ENCODE measurements at places on chromosomes 16 and 17.

- no peak for DNase-seq
Observed at GRCh38 chr16:57570301-57571070, 28.0 kb downstream of the ADGRG5 start.

- no peak for DNase-seq
Observed at GRCh38 chr17:606508-607250, 108.0 kb downstream of the VPS53 start.

DNA sequence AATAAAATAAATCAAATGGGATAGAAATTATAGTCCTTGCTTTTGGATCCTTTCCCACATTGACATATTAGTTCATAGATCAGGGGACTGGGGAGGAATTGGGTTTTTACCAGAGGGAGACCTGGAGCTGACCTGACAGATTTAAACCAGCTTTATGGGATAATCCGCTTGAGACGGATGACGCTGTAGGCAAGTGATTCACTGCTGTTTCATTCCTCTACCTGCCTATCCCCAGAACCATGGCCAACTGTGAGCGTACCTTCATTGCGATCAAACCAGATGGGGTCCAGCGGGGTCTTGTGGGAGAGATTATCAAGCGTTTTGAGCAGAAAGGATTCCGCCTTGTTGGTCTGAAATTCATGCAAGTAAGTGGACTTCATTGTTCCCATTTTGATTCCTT is 2.1 kb downstream of the NME1 start:
- DNase-seq = no peak

- no peak for DNase-seq
Observed at GRCh38 chr17:50355701-50356341, 9.9 kb downstream of the XYLT2 start.

- no peak for DNase-seq
Observed at GRCh38 chr16:54506741-54507500, 220.3 kb upstream of the IRX3 start.

GRCh38 chr16:59148056-59148768 is 414.1 kb upstream of the GOT2 start:
- no peak for DNase-seq

DNA sequence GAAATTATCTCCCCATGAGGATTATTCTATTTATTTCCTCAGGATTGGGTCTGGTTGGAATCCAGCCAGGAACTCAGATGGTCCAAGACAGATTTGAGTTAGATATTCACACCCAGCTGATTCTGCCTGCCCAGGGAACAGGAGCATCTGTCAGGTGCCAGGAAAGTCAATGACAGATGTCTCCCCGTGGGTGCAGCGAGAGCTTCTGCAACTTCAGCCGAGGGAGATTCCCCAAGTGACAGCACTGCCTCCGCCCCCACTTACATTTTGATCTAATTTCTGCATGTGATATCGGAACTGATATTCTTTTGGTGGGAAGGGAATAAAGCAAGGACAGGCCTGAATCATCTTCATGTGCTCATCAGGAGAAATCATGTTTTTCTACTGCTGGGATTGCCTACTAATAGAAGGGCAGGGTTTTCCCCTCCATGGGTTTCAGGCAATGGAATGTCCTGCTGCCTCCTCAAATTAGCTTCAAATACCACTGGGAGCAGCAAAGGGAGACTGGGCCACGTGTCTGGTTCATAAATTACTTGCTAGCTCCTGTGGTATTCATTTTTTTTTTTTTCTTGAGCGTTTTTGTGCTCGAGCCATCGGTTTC is 15.7 kb upstream of the DHX8 start:
- no peak for DNase-seq

GRCh38 chr16:23391381-23392222 is 61.4 kb downstream of the COG7 start:
- DNase-seq = no peak

- no peak for DNase-seq
Observed at GRCh38 chr16:30395992-30396585, 869 bp downstream of the ZNF48 start.

GRCh38 chr16:30766206-30766932 is 4.2 kb downstream of the RNF40 start:
- no peak for DNase-seq

DNA sequence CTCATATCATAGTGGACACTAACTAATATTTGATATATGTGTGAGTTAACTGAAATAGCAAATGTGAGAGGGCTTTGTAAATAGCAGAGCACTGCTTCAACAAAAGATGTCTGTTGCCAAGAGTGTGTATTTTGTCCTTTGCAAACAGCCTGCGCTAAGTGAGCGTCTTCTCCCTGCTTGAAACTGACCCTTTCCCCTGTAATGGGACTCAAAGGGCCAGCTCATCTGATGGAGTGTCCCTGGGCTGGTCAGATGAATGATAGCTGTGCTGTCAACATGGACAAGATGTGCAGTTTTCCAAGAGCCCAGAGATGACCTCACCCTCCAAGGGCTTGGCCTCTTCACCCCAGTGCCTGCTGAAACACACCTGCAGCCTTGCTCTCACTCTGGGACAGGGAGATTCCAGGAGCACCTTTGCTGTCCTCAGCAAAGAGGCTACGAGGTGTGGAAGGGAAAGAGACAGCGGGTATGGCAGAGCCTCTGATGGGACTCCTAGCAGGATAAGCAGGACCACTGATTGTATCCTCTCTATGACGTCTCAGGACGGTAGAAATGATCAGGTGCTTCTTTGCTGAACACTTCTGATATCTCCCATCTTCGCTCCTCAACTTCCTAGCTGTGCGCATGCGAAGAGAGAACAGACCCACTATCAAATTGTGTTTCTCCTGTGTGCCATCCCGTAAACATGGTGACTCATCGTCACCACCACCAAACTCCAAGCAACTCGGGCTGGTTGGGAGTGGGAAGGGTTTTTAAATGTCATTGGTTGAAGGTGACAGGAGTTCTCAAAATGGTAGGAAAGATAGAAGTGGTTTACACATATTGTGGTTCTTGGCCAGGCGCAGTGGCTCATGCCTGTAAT is 35.8 kb upstream of the TBX2 start:
- DNase-seq = no peak

GRCh38 chr17:58575511-58575910 is 61.1 kb upstream of the MTMR4 start:
- DNase-seq = no peak

DNA sequence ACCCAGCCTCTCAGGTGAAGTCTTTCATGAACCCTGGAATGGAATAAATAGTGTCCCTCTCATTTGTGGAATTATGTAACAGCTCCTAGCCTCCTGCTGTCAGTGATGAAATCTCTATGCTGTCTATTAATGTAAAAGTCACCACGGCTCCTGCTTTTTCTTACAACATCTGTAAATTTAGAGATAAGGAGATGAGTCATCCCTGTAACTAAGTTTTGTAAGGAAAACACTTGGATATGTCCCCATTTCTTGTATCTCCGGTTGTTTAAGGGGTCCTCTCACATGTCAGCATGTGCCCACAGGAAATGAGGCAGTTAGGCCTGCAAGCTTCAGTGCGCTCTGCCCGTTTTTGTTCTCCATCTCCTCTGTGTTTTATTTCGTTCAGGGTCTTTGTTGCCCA is 2.8 kb upstream of the NAT9 start:
- DNase-seq = no peak

DNA sequence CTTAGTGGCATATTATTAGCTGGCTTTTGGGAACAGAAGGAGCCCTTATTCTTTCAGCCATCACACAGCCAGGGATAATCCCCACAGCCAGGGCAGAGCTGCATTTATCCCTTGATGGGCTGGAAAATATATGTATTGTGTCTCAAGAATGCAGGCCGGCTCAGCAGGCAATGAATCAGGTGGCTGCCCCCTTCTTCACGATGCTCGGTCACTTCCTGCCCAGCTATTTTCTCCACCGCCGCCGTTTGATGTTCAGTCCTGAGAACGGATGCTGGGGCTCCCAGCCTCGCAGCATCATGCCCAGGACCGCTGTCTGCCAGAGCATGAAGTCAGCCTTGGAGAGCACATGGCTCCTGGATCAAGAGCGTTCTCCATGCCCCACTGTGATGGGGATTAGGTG is 4.3 kb upstream of the MYH3 start:
- no peak for DNase-seq

GRCh38 chr17:50101346-50102163 is 6.4 kb downstream of the PDK2 start:
- no peak for DNase-seq

- DNase-seq = no peak
Observed at GRCh38 chr17:82655038-82655479, 6.8 kb upstream of the WDR45B start.

DNA sequence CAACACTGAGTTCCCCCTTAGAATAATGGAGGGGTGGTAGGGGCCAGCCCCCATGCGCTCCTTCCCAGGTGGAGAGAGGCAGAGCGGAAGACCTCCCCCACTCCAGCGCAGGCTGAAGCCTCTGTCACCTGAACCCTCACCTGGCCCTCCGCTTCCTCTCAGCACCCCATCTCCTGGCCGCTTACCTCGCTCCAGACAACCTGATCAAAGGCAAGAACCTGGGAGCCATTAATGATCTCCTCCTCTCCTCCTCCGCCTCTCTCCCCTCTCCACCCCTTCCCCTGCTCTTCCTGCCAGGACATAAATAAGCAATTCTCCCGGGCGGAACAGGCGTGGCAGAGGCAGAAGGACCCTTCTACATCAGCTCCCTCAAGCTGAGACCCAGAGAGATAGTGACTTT is 110.2 kb upstream of the LHX1 start:
- no peak for DNase-seq

GRCh38 chr16:11682655-11683096 is 14.4 kb downstream of the SNN start:
- DNase-seq = no peak

- peak; percentile 93 for DNase-seq
Observed at GRCh38 chr16:81076566-81077075, 417 bp downstream of the C16orf46 start.

GRCh38 chr17:3589784-3590183 is 19.4 kb downstream of the TRPV1 start:
- DNase-seq = no peak

DNA sequence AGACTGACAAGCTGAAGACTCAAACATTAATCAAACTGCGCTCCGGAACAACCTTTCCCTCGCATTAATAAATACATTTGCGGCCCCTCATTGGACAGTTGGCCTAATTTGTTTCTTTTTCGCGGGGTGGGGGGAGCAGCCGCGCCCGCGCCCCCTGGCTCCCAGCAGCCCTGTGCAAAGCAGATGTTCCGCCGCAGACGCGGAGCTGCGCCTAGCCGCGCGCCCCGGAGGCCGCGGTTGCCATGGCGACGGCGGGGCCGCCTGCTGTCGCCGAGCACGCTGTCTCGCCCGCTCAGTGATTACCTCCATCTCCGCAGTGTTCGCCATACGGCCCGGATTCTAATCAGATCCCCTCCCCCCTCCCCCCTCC is 25.5 kb downstream of the COPZ2 start:
- peak; percentile 74 for DNase-seq

DNA sequence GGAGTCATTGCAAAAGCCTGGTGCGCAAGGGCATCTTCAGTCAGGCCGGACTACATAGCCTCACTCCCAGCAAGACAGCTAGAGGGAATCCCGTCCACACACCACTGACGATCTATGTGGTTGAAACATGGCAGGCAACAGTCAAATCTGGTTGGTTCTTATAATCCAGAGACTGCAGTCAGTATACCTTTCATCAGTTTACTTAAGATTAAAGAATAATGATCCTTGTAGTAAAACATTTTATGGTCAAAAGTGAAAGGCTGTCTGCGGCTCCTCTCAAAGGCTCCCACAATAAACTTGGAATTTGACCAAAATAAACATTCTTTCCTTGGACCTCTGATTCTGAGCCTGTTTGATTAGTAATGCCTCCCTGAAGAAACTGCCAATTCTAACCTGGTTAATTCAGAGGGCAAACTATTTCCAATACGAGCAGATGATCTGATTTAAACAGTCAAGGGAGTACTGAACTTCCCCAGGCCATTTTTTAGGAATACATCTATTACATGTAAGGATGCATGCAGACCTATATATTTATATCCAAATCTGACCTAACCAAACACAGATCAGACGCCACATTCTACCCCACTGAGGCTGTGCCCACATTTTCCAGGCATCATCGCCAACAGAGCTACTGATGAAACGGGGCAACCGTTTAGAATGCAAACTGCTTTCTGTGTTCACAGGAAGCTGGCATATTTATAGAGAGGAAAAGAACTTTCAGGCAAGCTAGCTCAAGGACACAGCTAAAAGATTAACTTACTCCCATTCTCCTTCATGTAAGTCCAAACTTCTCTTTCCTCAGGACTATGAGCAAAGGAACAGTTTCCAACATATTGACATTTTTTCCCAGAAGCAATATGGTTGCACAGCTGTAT is 15.3 kb upstream of the TXNDC11 start:
- DNase-seq = no peak

GRCh38 chr16:87203060-87203656 is 114.0 kb downstream of the C16orf95 start:
- peak; percentile 68 for DNase-seq

GRCh38 chr16:30761427-30761927 is 385 bp downstream of the CFAP119 start:
- DNase-seq = peak; percentile 67

- no peak for DNase-seq
Observed at GRCh38 chr16:24759006-24759405, 29.6 kb downstream of the TNRC6A start.

DNA sequence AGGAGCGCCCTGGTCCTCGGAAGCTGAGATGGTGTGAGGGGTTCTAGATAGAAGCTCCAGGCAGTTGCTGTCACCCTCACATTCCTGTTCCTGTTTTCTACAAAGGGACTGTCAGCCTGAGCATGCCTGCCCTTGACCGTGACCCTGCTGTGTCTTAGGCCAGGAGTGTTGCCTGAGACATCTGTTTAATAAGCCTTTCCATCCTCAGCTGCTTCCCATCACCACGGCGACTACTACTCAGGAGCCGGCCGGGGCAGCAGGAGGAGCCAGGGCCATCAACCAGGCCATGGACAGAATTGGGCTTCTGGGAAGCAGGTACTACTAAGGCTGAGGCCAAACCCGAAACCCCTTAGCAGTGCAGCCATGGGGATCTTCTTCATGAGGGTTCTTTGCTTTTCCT is 151.4 kb downstream of the KATNIP start:
- no peak for DNase-seq

DNA sequence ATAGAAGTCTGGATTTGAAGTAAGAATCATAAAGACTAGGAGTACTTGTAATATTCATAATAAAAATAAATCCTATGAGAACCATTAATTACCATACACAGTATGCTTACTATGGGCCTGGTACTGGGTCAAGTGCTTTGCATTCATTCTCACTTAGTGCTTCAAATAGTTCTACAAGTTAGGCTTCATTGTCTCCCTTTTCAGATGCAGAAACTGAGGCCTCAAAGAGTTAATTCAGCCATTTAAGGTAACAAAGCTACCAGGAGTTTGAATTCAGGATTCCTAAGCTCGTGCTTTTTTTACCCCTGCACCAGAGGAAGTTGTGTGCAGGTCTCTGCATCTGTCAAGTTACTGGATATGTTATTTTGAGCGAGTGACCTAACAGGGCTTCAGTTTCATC is 1098.4 kb upstream of the EEF2KMT start:
- DNase-seq = no peak

DNA sequence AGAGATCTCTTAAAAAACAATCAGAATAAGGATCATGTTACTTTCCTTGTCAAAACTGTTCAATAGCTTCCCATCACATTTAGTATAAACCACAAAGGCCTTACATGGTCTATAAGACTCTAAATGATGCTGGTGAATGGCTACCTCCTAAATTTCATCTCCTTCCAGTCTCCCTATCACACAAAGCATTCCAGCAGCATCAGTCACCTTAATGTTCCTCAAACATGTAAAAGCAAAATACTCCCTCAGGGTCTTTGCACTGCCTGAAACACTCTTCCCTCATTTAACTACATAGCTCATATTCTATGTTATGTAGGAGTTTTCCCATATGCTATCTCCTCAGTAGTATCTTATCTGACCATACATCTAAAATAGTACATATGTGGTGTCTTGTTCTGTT is 53.5 kb upstream of the INTS2 start:
- DNase-seq = no peak

Data from stimulated activated naive CD8-positive, alpha-beta T cell treated with anti-CD3 and anti-CD28 coated beads, Interleukin-15, Interleukin-2, amounts not matched to agents 100 U/mL and 50 U/mL, for 24 hours (primary cell).